T follicular helper cell (primary cell): ENCODE measurements at places on chromosomes 12 and 14.

DNA sequence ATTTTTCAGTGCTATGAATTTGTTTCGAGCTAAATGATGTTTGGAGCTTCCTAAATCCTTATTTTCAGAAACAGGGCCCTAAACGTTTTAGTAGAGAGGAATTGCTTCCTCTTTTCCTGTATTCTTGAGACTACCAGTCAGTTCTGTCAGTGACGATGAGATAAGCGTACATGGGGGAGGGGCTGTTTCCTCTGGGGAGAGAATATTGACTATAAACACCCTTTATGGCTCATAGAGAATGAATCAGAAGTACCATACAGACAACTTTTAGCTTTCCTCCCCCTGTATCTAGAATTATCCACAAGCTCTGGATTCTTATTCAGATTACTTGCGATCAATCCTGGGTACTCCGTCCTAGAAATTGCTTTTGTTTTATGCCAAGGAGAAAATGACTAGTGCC, 5.1 kb downstream of the TBK1 start:
- no peak for DNase-seq

DNA sequence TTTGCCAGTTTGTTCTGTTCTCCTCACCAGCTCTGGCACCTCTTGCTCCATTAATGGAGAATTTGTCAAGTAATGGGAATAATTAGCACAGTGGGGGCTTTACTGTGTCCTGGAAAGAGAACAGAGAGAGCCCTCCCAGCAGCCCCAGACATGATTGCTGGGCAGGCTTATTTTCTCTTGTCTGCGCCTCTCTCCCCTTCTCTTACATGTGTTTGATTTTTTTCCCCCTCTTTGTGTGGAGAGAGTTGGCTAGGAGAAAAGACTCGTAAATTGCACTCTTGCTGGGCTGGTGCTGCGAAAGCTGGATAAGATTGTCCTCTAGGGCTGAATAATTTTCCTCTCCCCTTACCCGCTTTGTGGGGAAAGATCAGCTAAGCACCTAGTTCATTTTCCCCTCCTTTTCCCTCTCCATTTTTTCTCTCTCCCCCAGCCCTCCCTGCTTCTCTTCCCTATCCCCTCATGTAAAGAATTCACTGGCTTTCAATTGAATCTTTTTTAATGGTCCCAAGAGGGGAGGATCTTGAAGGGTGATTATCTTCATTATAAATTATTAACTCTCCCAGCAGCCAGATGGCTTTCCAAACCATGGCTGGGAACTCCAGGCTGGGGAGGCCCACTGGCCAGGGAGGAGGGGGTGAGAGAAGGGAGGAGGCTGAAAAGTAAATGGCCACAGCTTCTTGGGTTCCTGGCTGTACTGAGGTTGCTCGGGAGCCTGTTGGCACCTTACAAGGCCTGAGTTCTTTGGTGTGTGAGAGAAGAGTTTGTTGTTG, 62.2 kb downstream of the NRXN3 start:
- DNase-seq = no peak

GRCh38 chr12:123506843-123507236, 26.7 kb downstream of the RILPL1 start:
- no peak for DNase-seq

- peak; percentile 9 for DNase-seq
Measured at GRCh38 chr12:101670007-101670671, 27.3 kb upstream of the CHPT1 start.

- no peak for DNase-seq
Measured at GRCh38 chr12:131800594-131801135, 27.5 kb upstream of the MMP17 start.

GRCh38 chr12:25994901-25995625, 36.6 kb downstream of the RASSF8 start:
- DNase-seq = no peak

DNA sequence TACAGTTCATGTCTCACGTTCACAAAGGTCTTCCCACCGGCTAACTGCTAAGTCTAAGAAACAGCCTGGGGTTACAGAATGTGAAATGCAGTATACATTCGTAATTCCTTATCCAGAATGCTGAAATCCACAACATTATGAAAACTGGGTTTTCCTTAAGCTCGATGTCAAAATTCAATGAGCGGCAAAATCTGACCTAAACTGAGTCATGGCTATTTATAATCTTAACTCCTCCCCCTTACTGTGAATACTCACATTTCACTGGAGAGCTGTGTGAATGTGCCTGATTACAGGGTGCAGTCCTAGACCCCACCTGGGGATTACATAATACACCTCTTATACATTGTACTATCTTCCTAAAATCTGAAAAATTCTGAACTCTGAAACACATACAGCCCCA, 35.3 kb downstream of the STX2 start:
- DNase-seq = no peak

DNA sequence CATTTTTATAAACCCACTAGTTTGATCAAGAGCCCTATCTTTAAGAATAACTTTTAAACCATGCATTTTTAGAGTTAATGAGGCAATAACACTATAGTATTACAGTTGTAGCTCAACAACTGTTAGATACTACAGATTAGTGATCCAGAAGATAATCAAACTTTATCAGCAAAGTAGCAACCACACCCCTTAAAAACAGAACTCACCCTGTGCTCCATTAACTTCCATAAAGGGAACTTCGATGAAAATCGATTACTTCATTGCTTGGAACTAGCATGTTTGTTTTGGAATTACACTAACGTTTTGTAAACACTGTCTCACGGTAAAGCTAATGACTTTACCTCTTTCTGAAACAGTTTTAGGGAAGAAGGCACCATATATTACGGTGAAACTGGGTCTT, 1.4 kb downstream of the SGPP1 start:
- DNase-seq = no peak

DNA sequence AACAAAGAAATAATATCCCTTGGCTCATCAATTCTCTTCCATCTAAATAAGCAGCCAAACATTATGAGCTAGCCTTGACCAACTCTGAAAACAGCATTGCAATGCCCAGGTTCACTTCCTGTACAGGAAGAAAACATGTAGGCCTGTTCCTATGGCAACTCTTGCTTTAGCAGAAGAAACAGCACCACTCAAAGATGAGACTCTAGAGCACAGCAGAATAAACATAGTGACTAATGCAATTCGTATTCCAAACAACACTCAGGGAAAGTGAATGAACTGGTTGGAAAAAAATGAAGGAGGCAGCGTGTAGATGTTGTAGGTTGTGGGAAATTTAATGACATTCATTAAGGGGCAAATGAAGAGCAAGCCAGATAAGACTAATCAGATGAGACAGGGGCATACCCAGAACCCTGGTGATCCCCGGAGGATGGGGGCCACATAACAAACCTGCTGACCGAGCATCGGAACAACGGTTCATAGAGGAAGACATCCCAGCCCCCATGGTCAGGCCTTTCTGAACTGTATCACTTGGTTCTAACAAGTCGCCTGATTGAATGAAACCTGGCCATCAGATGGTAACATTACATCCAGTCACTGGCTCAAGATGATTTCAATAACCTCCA, 9.0 kb downstream of the ARHGDIB start:
- DNase-seq = no peak

DNA sequence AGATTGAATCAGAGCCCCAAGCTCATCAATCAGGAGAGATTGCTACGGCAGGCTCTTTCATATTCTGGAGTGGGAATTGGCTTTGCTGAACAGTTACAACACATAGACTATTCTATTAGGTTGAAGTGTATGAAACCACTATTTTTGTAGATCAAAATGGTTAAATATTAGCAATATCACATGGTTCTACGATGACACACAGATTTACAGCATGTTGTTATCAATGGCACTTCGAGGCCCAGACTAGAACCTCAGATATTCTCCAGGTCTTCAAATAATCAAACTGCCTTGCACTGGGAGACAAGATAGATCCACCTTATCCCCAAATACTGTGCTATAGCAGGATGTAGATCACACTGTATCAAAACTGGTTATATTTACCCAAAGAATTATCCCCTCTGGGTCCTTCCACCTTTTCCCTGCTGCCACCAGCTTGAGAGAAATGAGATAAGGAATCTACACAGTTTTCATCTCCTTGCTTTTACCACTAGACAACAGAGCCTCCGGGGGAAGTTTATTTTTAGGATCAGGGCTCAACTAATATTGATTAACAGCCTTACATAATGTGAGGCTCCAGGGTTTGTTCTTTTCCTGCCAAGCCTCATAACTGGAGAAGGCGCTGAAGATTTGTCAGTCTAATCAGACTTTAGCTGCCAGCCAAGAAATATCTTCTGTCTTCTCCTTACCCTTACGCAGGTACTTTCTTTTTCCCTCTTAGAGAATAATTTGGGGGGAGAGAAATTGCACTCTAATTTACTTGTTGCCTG, 507.1 kb downstream of the DIO2 start:
- DNase-seq = no peak

- DNase-seq = no peak
Measured at GRCh38 chr14:44609876-44610510, 102.9 kb upstream of the FSCB start.

GRCh38 chr12:69354556-69355187, 4.9 kb upstream of the YEATS4 start:
- DNase-seq = no peak

DNA sequence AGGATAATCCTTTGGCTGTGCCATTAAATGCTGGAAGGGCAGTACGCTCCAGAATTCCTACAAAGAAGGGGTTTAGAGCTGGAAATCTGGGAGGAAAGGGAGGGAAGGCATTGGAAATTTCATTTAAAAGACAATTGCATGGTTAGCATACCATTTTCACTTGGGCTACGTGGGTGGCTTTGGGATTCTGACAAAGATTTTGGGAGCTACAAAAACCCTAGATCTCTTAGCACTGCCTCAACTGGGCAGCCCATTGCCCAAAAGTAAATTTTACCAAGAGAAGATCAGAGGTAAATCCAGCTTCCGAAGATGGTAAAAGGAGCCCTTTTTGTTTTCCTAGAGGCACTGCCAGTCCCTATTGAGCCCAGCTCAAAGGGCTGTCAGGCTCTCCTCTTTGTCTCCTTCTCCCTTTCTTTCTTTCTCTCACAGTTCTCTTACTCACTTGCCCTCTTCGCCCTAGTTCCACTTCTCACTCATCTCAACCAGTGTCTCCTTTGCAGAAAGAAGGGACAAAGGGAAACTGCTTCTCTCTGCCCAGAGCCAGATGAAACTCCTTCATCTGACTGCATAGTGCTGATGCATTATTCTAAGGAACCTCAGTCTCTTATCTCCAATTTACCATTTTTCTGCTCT, 125.4 kb upstream of the PLEKHA5 start:
- DNase-seq = no peak

DNA sequence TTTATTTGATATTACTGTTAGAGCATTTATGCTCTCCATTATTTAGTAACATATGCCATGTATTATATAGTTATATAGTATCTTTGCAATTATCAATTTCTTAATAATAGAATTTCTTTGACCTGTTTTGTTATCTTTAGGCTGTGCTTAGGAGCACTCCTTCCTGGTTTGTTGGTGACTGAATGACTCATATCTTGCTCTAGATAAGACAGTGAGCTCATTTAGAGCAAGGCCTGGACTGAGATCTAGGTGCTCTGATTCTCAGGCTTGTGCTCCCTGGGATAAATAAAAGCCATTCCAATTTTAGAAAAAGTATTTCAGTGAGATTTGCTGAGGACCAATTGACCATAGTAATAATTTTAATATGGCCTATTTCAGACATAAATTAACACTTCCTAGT, 951.2 kb downstream of the FLRT2 start:
- DNase-seq = no peak
